ENCODE measurements at places on chromosomes 5 and 9.

DNA sequence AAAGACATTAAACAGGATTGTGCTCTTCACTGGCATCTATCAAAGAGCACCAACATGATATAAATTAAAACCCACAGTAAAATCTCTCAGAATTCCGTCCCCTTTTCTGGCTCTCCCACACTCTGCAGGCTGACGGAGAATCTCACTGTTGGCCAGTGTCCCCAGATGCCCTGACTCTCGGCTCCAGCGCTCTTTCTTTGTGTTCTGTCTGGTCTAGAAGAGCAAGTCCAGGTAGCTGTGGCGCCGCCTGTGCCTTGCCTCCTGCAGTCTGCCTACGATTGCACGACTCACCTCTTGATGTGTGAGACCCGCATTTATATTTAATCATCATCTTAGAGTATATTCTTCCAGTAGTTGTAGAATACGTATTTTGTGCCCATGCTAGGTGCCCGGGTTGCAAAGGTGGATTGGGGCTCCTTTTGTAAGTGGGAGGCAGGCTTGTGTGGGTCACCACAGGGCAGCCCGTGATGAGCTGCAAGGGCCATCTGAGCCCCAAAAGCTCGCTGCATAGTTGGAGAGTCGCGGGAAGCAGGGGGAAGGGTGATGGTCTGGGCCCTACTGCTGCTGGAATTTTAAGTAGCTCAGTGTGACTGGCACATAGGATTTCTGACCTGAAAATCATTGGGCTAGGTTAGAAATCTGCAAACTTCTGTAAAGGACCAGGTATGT lies 55.6 kb downstream of the EHMT1 start:
- no peak for DNase-seq

DNA sequence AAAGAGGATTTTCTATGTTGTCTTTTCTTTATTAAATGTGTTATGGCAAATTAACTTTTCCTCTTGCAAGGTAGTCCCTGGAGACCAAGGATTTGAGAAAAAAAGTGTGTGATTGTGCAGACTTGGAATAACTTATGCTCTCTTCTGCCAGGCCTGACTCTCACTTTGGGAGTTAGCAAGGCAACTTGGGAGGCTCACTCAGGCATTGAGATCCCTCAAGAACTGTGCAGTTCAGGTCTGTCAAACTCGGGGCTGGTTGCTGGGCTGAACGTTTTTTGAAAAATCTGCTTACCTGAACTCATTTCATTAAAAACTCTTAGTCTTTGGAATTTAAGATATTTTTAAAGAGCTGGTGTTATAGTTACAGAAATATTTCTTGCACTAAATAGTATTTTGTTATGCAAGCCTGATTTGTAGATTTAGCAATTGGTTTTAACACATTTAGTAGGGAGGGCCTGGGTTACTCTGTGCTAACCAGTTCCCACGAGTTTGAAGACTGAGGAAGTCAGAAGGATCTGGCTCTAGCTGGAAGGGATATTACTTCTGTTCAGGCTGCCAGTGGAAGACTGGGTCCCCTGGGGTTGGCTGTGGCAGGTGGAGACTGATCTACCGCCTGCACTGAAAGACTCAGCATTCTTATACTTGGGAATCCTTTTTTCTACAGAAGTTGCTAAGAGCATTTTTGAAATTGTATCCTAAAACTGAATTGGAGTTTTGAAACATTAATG lies 150.4 kb upstream of the PCSK5 start:
- DNase-seq = no peak

- DNase-seq = no peak
Measured at GRCh38 chr9:13535141-13535540, 255.6 kb upstream of the MPDZ start.

GRCh38 chr9:114273461-114273881 lies 49.4 kb upstream of the ORM1 start:
- no peak for DNase-seq
